Stimulated activated CD8-positive, alpha-beta memory T cell treated with anti-CD3 and anti-CD28 coated beads, Interleukin-7, amount 100 ng/mL, for 1 hour (primary cell): ENCODE measurements at places on chromosomes 3 and 15.

GRCh38 chr3:13780432-13781176, 99.3 kb downstream of the WNT7A start:
- DNase-seq: no peak

DNA sequence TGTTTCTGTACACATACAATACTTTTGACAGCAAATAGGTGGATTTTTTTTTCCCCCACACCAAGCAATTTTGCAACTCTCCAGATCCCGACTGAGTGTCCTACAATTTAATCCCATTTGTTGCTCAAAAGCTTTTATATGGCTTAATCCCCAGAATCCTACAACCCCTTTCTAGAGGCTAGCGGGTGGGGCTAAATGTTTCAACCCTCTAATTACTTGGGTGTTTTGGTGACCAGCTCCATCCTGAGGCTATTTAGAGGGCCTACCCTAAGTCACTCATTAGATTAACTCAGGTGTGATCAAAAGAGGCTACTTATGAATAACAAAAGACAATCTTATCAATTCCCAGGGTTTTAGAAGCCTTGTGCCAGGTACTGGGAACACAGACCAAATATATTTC, 21.0 kb upstream of the FBXL2 start:
- DNase-seq: no peak

GRCh38 chr3:52633786-52634185, 51.9 kb downstream of the PBRM1 start:
- DNase-seq: no peak

GRCh38 chr3:172089250-172089649, 49.9 kb downstream of the FNDC3B start:
- DNase-seq: no peak

DNA sequence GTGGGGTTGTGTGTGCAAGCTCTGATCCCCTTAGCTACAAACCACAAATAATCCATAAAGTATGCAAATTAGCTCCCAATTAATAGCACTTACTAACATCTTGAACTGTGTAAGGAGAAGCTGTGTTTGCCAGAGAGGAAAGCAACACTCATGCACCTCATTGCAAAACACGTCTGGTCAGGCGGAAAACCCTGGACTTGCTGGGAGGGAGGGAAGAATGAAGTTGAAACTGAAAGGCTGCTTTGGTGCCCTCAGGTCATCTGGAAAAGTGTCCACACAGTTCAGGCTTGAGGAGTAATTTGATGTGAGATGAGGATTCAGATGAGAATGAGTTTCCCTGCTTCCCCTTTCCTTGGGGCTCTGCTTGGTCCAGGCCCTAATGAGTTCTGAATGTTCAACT, 185.5 kb upstream of the ANKRD28 start:
- no peak for DNase-seq

DNA sequence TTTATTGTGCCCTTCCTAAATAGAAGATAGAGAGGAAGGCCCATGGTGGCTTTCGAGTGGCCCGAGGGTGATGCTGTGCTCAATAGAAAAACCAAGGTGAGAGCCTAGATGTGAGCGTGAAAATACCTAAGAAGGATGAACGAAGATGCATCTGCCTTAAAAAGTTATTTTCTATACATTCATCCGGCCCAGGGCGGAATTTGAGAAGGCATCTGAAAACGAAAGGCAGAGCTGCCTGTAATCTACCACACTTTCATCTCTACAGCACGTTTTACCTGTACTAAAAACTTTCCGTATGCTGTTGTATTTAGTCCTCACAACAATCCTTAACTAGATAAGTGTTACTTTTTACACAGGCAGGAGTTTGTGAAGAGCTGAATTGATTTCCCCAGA, 1.4 kb downstream of the DUT start:
- DNase-seq: no peak

DNA sequence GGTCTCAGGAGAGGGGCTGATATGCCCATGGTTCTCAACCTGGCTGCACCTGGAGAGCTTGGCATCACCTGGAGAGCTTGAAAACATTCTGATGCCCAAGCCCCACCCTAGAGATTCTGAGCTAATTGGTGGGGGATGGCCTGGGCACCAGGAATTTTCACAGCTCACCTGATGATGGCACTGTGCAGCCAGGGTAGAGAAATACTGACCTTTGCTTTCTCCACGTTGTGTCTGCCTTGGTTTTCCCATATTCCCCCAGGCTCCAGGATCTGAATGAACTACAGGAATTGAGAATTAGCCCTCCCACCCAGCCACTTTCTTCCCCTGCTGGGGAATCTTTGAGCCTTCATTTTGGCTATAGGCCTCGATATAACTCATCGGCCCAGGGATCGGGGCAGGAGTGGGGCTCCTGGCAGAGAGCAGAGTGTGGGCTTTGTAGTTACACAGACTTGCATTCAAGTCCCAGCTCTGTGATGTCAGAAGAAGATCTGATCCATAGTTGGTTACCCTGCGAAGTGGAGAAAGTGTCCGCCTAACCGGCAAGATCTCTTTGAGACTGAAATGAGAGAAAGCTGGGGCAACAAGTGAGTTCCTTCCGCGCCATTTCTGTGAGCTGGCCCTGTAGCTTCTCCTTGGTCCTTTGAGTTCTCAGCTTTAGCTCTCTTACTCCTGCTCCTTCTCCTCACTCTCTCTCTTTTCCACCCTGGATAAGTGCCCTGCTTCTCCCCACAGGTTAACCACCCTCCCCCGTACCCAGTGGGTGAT, 33.1 kb upstream of the UBE2Q2 start:
- no peak for DNase-seq

DNA sequence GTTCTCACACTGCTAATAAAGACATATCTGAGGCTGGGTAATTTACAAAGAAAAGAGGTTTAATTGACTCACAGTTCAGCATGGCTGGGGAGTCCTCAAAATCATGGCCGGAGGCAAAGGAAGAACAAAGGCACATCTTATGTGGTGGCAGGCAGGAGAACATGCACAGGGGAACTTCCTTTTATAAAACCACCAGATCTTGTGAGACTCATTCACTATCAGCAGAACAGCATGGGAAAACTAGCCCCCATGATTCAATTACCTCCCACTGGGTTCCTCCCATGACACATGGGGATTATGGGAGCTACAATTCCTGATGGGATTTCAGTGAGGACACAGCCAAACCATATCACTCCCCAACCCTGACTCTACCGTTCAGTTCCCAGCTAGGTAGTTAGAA, 59.7 kb upstream of the MINAR1 start:
- no peak for DNase-seq

DNA sequence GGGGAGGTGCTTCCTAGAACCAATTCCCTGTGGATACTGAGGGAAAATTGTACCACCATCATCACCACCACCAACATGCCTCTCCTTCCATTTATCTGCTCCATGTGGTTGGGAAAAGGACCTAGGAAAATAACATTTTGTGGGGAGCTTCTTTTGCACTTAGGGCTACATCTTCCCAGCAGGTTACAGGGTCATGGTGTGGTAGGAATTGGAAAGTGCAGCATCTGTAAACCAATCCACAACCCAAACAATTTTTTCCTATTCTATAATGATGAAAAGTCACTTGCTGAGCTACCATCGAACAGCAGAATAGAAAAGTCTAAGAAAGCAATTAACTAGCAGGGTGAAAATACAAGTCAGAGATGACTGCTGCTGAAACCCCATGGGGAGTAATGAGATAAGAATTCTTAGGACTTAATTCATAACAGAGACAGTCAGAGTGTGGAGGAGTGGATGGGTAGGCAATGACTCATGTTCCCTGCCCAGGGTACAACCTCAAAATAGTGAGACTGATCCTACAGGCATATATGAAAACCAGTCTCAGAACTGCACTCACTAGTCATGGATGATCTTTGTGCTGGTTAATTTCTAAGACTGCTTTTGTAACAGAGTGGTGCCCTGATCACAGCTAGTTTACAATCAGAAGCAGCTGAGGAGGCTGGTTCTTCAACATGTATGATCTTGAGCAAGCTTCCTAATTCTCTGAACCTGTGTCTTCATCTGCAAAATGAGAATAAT, 38.1 kb upstream of the LEKR1 start:
- no peak for DNase-seq

- no peak for DNase-seq
These were observed 117.9 kb downstream of the LIPC start for GRCh38 chr15:58549785-58550074.

DNA sequence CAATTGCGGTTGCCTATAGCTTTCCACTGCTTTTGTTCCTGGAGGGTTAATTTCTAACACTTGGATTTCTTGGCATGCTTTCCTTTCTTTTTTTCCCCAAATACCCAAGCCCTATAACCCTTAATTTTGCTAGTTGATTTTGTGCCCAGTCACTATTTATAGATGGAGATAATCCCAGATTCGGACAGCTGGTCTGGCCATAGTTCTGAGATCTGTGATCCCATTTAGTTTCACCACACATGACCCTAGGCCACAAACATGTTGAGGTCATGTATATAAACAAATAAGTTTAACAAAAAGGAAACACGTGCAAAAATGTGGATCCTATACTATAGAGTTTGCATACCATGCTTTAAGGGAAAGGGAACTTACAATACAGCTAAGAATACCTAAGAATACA, 111.4 kb downstream of the ZMAT3 start:
- DNase-seq: no peak

- DNase-seq: no peak
These were observed at the start of gene CACNA1D for GRCh38 chr3:53493963-53494791. CACNA1D (plus strand) TSS chr3:53494611; CDS start chr3:53495167, 556 bp downstream.

- DNase-seq: no peak
These were observed 120.5 kb downstream of the PDZRN3 start for GRCh38 chr3:73504239-73504638.

DNA sequence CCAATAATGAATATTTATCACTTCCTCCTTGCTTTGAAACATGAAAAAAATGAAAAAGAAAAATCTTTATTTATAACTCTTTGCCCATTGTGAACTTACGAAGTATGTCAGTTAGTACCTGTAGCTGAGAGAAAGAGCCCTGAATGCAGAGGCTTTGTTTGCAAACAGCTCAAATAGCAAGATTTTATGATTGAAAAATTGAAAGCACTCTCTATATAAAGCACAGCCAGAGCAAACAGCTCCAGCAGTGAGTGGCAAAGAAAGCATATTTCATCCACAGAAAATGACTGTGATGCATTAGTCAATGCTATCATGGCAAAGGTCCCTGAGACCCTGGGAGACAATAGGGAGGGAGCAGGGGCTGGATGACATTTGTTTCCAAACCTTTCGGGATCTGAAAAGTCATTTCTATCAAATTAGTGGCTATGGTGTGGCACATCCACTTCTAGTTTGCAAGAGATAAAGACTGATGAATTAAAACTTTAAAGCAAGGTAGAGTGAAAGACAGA, 576.1 kb downstream of the OTOL1 start:
- DNase-seq: no peak

GRCh38 chr3:137906985-137907649, 102.8 kb upstream of the CLDN18 start:
- no peak for DNase-seq

DNA sequence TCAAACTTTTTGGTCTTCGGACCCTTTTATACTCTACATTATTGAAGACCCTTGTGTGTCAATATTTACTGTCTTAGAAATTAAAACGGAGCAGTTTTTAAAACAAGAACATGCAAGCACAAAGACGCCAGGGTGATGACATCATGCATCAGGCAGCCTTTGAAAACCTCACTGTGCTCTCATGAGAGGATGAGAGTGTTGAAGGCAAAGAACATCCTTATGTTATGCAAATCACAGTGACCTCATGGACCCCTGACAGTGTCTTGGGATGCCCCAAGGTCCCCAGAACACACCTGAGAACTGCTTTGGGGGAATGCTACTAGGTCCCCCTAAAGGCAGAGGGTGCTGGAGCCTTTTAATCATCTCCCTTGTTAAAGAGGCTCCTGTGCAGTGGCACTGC, 51.6 kb downstream of the CHDH start:
- DNase-seq: no peak

- DNase-seq: no peak
These were observed 16.1 kb downstream of the HACL1 start for GRCh38 chr3:15585111-15585845.

DNA sequence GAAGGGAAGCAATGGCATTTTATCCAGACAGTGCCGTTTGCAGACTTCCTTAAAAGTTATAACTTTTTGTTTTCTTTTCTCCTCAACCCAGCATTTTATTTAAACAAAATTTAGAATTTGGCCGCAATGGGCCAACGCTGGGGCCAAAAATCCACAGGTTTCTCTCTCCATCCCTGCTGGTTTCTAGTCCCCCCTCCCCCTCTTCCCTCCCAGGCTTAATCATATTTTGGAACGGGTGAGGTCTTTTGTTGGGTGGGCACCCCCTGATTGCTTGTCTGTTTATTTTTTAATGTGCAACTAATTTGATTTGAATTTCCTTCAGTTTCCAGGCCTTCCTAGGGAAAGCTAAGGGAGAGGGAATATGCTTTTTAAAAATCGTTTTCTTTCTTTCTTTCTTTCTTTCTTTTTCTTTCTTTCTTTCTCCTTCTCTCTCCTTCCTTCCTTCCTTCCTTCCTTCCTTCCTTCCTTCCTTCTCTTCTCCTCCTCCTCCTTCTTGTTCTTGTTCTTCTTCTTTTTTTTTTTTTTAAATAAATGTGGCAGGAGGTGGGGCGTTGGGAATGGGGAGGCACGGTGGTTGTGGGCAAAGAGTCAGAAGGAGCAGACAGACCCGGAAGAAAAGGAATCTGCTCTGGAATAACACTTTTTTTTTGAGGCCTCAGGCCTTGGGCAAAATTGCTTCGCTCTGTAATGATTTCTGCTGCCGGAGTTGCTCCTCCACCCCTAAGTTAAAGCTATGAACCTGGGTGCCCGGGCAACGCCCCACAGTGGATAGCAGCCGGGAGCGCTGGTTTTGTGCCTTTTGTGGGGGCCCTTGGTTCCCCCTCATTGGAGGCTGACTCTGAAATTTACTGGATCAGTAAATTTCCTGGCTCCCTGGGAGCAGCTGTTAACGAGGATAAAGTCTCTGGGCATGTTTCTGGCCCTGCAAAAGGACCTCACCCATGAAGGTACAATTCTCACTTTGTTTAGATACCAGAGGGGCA, 1.9 kb downstream of the FNDC3B start:
- DNase-seq: no peak
